Stimulated activated CD8-positive, alpha-beta memory T cell treated with anti-CD3 and anti-CD28 coated beads, Interleukin-15, amount 100 ng/mL, for 4 hours (primary cell): ENCODE measurements at places on chromosomes 4 and X.

- no peak for DNase-seq
Observed at GRCh38 chr4:159009521-159009920, 93.4 kb upstream of the RAPGEF2 start.

GRCh38 chr4:140094438-140095420 is 59.3 kb downstream of the MAML3 start:
- DNase-seq = no peak

- no peak for DNase-seq
Observed at GRCh38 chrX:15107367-15107988, 162.4 kb downstream of the ASB9 start.

DNA sequence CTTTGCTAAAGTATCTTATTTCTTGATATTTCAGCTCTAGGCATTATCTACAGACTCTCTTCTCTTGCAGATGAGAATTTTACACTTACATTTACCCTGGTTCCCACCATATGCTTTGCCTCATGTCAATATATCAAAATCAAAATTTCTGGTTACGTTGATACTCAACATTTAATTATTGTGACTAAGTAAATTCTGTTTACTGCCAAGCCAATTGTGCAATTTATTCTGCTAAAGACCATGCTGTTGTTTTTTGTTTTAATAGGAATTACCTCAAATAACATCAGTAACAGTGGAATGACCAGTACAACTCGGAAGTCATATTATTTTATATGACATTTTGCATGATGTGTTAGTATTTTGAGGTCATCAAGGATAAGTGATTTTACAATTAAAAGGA is 125.5 kb downstream of the IL15 start:
- DNase-seq = no peak

GRCh38 chr4:25213347-25213979 is 20.4 kb upstream of the PI4K2B start:
- no peak for DNase-seq

DNA sequence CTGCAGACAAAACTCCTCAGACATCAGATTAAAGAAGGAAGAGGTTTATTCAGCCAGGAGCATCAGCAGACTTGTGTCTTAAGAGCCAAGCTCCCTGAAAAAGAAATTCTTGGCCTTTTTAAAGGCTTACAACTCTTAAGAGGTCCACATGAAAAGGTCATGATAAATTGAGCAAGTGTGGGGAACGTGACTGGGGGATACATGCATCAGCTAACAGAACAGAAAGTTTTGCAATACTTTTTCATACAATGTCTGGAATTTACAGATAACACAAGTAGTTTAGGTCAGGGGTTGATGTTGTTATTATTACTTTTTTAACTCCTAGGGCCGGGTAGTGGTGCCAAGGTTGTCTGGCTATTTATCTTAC is 55.6 kb upstream of the RBMX start:
- no peak for DNase-seq

DNA sequence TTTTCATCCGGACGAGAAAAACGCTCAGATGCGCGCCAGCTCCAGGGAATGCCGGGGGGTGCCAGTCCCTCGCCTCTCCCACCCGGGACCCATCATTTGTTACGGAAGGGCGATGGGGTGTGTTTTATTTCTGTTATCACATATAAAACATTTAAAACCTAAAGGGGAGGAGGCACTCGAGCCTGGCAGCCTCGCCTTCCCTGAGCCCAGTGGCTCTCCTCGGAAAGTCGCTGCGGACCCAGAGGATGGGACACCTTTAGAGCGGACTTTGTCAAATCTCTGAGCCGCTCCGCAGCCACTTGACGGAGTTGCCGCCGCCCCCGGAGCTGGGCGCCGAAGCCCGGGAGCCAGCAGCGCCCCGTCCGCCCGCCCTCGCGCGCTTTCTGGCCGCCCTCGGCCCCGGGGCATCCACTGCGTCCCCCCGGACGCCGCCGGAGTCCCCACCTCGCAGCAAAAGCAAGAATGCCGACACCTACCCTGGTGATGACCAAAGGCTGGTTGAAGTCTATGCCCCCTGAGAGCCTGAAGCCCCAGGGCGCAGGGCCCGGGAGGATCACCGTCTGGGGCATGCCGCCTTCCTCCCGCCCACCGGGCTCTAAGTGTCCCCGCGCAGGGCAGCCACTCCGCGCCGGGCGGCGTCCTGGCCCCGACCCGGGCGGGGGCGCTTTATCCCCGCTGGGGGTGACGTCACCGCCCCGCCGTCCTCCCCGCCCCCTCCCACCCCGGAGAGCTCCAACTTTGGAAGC is at the start of gene PDLIM3:
Gene PDLIM3, minus strand, starts transcription at position 642 of the 746 bp plus-strand sequence. Its CDS starts 73 bp downstream, at position 569.
- no peak for DNase-seq

DNA sequence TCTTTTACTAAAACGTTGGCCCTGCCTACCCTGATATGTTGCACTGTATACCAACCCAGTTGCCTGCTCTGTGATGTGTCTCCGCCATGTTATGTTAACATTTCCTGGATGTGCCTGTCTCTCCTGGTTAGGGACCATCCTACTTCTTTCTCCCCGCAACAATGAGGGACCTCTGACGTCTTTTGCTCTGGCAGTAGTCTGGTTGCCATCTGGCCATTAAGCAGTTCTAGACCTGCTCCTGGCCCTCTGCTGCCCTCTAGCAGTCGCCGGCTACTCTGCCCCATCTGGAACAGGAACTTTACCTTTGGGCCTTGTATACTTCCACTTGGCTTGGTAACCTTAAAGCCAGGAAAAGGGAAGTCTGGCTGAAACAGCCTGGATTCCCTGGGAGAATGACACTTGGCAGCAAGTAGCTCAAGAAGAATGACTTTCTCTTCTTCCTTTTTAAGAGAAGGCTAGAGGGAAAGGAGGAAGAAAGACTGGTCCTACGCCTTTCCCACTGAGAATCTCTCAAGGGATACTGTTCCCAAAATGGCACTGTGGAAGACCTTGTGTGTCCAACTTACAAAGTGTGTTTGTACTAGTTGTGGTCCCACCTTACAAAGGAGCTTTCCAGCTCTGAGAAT is 63.5 kb downstream of the GPC3 start:
- no peak for DNase-seq

DNA sequence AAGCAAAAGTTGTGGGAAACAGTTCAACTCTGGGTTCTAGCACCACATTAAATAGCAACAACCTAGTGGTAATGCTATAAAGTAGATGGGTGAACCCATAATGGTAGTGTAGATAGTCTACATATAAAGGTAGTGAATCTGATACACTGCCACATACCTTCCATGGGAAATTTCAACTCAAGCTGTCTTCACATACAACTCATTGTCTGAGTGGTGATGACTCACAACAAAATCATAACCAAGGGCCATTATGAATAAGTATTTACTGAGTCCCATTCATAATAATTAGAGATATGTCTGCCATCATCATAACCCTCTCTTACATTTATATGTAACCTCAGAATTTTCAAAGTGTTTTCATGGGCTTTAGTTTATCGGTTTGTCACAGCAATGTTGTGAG is 34.8 kb downstream of the EGF start:
- no peak for DNase-seq

DNA sequence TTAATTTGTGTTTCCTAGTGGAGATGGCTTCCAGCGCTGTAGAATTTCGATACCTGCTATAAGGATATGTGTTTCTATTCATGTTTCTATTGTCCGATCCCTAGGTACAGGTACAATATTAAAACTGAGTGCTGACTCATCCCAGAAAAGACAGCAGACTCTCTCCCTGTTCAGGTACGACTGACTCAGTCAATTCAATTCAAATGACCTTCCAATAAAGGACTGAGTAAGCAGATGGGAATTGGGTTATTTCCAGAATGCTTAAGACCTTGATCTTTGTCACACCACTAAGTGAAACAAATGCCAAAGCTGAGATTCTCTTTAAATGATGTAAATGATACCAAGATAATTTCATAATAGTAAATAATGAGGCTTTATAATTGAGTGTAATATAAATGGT is 1596.9 kb downstream of the RPA4 start:
- DNase-seq = no peak

DNA sequence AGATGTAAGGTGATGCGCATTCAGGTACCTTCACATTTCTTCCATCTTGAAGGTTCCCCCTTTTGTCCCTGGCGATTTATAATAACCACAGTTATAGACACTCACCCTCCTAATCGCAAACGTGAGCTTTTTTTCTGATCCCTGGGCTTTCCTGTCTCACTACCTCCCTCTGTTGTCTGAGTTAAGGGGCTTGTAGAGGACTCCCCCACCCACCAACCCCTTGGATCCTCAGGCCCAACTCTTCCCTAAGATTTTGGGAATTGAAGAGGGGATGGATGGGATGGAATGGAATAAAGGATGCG is 1.4 kb downstream of the CNKSR2 start:
- DNase-seq = no peak

- no peak for DNase-seq
Observed at GRCh38 chr4:141467225-141467624, 169.2 kb upstream of the IL15 start.

GRCh38 chr4:54780149-54780495 is 122.4 kb downstream of the KIT start:
- no peak for DNase-seq

DNA sequence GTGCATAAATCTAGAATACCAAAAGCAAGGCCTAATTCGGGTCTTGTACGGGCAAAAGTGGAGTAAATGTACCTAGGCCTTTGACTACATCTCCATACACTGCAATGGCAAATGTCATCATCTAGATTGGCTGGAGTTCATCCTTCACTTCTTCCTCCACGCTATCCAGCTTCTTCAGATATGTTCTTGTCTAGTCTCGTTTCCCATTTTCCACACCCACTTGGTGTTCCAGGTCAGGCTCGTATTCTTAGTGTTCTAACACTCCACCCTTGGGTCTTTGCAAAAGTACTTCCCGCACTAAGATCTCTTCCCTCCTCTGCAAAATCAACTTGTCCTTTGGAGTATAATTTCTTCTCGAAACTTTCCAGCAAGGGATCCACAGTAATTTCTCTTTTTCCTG is 1.4 kb downstream of the COQ2 start:
- DNase-seq = no peak

DNA sequence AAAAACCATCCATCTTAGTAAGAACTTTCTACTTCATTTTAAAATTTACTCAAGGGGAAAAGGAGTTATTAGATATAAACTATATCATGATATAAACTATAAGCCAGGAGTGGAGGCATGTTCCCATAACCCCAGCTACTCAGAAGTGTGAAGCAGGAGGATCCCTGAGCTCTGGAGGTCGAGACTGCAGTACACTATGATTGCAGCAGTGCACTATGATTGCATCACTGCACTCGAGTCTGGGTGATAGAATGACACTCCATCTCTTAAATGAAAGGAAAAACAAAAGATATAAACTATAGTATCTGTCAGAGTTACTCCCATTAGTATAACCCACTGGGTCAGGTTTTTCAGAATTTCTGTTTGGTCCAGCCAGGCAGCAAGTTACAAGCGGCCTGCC is 47.6 kb downstream of the RPS3A start:
- no peak for DNase-seq

- no peak for DNase-seq
Observed at GRCh38 chr4:96352051-96352517, 512.2 kb downstream of the PDHA2 start.
